KG1 (cell line): ENCODE measurements at places on chromosomes 13 and 19.

- DNase-seq: no peak
Observed at GRCh38 chr13:45179428-45179827, 21.4 kb downstream of the KCTD4 start.

DNA sequence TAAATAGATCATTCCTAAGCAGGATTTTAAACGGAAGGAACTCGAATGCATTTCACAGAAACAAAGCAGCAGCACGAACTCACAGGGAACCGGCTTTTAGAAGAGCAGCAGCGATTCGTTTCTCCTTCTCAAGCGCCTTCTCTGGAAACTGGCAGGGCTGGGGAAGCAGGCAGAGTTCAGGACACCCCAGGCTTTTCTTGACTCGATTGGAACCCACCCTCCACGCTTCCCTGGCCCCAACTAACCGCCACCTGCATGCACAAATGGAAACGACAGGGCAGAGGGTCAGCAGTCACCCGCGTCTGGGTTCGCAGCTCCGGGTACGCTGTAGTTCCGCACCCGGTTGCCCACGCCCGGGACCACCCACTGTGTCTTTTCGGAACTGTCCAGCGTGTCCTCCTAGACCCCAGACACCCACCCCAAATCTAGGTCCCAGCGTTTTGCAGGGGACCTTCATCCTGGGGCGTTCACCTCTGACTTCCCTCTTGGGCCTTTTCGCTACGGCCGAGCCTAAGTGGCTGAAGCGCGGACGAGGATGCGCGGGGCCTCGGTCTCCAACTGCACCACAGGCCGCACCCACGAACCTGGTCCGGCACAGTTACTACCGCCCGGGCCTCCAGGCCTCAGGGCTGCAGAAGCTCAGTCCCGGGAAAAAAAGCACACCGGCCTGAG lies 500 bp downstream of the ZFP30 start:
- peak; percentile 41 for DNase-seq

GRCh38 chr19:7734220-7735203 lies 2.6 kb upstream of the CLEC4G start:
- no peak for DNase-seq

GRCh38 chr13:20431080-20431479 lies 94.6 kb downstream of the CRYL1 start:
- DNase-seq: no peak

- DNase-seq: no peak
Observed at GRCh38 chr13:106491928-106492587, 43.4 kb downstream of the EFNB2 start.

- DNase-seq: no peak
Observed at GRCh38 chr13:46071590-46072249, 19.2 kb upstream of the ZC3H13 start.

- DNase-seq: no peak
Observed at GRCh38 chr13:76129305-76130000, 493.3 kb downstream of the LMO7 start.
